ENCODE measurements at places on chromosomes 7 and 10.

DNA sequence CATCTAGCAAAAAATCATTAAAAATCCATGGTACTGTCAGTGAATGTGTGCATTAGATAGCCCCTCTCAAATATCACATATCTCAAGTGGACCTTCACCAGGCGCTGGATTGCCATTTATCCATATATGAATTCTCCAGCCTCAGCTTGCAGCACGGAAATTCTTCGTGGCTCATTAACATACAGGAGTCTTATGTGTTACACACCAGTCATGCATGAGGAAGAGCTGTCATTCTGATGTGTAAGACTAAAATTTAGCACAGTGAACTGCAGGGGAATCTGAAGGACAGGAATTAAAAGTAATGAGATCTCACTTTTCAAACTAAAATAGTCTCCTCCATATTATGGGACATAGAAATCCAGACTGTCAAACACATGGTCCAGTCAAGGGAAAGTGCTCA is 542.4 kb upstream of the DPP6 start:
- DNase-seq = no peak

DNA sequence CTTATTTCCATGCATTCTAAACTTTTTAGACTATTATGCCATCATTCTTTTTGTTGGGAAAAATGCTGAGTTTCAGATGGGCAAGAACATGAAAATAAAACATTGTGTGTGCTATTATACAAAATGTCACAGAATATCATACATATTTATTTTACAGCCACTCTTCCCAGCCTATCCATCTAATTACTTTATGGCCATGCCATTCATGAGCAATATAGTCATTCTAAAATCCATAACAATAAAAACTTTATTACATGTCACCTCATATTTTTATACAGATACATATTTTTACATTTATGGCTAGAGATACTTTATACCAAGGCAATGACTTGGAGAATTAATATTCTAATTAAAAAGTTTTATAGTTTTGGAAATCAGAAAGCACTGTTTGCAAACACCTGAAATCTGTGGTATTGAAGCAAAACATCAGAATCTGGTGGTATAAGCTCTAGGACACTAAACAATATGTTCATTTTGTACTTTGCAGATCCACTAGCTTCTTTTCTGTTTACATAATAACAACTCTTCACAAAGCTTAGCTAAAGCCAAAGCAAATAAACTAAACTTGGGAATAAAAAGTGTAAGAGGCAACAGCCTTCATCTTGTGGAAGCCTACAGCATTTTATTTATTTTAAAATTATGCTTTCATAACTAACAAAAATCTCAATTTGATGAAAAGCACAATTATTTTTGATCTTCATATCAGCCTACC is 210.1 kb downstream of the RNLS start:
- DNase-seq = no peak

GRCh38 chr10:47359626-47360418 is 11.7 kb downstream of the RBP3 start:
- no peak for DNase-seq

DNA sequence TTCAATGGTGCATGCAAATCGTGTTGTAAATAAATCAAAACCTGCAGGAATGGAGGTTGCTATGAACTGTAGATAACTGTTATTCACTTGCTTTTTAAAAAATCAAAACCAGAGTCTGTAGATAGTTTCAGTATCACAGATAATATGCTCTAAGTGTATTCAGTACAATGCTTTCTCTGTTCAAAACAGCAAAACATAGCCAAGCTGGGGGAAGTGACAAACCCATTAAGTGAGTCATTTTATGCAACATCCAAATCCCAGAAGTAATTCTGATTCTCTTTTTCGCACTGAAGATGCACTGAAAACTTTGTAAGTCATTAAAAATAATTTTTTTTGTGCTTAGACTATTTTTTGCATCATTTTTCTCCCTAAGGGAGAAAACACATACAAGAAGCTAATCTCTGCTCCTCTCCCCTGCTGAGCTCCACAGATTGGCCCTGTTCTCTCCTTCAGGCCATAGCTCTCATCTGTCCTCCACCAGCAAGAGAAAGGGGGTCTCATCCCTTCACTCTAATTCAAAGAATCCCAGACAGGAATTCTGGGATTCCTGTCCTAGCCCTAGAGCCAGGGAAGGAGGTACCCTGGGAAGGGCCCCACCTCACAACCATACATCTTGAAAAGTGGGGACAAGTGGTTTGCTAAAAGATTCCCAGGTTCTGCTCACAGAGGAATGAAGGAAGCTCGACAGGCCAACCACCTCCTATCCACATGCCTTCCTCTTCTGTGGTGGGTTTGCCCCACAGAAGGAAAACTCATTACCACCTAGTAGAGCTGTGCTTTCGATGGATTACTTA is 4.9 kb downstream of the PRTFDC1 start:
- DNase-seq = no peak

DNA sequence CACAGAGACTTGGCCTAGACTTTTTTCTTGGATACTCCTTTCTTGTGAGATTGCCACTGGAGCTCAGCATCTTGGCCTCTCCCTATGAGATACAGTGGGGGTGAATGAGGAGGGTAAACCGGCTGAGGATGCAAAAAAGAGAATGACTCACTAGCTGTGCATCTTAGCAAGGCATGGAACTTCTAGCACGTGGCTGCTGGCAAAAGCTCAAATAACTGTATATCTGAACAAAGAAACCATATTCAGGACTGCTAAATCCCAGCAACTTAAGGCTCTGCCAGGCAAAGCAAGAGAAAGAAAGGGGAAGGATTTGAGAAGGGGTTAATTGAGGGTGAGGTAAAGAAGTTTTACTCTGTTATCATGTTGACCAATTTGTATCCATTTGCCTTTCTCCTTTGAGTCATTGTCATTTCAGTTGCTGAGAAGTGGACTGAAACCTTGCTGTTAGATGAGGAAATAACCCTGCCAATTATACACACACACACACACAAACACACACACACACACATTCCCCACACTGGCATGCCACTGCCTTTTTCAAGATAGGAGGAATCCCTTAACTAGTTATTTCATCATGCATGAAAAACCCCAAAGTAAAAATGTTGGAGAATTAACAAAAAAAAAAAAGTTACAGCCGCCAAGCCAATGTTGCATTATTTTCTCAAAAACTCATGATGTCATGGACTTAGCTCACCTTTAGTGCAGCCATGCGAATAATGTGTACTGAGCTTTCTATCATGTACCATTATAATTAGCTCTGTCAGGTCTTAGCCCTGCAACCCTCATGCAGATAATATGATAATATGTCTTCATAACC is 997.3 kb downstream of the LRMDA start:
- no peak for DNase-seq

- DNase-seq = no peak
These were observed 133.7 kb upstream of the SEMA3E start for GRCh38 chr7:83782628-83783027.

GRCh38 chr10:21675157-21675796 is 141.2 kb downstream of the MLLT10 start:
- peak; percentile 41 for DNase-seq

GRCh38 chr7:35704261-35704660 is 9.3 kb upstream of the HERPUD2 start:
- no peak for DNase-seq

DNA sequence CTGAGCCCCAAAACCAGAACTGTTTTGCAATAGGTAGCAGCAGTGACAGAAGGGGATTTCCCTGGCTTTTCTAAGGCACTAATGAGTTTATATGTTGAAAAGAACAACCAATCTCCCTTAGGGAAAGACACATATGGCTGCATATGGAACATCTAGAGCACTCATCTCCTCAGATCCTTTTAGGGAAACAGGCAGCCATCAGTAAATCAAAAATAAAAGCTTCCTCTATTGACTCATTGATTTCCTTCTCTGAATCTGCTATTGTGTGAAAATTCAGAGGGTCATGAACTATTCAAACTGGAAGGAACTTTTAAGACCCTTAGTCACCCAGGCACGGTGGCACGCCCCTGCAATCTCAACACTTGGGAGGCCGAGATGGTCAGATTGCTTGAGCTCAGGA is 110.9 kb upstream of the NANOS1 start:
- no peak for DNase-seq

DNA sequence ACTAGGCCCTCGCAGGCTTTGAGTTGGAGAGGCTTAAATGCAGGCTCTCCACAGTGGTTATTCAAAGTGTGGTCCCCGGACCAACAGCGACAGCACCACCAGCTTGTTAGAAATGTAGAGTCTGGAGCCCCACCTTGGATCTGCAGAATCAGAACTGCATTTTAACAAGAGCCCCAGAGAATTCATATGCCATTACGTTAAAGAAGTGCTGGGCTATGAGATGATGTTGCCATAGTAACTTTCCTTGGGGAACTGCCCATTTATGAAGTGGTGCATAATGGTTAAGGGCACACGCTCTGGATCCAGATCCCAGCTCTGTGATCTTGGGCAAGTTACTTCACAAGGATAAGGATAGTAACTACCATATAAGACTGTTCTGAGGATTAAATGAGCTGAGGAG is 48.9 kb downstream of the ZCCHC24 start:
- no peak for DNase-seq

- DNase-seq = no peak
These were observed 49.3 kb upstream of the ITPRID1 start for GRCh38 chr7:31464601-31465000.

DNA sequence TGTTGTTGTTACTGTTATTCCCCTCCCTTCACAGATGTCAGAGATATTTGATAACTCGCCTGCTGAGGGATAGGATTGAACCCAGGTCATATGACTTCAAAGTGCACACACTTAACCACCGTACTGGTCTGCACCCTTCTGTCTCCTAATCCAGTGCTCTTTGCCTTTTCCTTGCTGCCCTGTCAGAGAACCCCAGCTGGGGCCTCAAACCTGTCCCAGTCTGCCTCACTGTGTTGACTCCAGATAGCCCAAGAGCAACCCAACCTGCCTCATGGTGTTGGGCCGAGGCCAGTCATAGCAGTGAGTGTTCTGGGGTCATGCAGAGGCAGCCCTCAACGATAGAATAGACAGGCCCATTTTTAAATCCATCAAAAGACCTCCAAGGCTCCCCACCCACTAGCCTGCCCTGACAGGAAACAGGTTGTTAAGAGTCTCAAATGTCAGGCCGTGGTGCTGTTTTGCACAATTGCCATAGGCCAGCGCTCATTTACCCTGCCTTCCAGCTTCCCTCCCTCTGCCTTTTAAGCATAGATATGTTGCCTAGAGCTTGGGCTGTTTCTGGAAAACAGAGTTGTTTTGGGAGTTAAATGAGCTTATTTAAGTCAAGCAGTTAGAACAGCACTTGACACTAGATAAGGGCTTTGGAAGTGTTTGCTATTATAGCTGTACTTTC is 37.0 kb upstream of the PDCD4 start:
- DNase-seq = peak; percentile 60

DNA sequence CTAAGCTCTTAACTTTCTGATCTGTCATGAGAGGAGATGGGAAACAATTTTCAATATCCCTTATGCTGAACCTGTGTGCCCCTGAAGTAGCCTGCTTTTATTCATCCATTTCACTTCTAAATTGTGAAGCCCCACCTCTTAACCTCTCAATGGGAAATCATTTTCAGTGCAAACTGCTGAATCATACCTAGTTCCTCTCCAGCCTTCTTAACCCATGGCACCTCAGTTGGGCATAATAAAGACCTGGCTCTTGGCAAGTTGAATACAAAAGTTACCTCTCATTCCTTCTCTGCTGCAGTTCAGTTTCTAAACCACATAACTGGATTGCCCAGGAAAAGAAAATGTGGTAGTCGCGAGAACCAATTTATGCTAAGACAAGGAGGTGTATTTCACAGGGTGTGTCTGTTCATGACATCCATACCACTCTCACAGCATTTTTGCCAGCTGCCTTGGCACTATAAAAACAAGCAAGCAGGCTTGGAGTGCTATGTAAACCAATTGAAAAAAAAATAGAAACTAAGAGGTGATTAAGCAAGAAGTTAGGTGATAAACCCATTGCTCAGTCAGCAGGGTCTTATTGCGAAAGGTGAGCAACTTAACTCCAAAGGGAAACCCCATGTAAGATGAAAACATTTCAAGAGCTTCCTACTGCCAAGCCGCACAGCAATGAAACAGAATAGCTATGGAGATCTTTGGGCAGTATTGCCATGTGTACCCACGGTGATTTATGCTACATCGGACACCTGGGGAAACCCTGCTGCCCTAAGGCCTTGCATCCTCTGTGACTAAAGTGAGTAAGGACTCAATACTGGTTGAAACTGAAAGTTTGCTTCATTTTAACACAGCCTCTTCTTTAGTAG is 57.0 kb upstream of the DKK1 start:
- DNase-seq = peak; percentile 14

Data from NB4 (cell line).